ENCODE measurements at places on chromosomes 12 and 14.

DNA sequence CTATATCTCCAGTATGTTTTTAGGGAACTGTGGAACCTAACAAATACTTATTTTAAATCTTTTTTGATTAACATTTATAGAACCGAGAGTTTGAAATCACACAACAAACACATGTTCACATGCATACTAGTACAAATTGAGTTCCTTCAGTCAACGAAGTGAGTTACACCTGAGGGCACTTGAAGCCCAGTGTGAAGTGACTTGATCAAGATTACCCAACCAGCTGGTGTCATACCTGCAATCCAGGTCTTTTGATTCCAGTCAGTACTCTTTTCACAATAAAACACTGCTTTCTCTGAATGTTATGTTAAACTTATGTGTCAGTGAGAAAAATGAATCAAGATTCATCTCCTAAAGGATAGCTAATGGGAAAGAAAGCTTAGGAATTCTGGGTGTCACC is 35.2 kb downstream of the VRK1 start:
- DNase-seq, result no peak

- no peak for DNase-seq
These were observed 7.5 kb upstream of the SERPINA5 start for GRCh38 chr14:94573475-94574277.

- DNase-seq, result no peak
These were observed 80.6 kb downstream of the PIWIL1 start for GRCh38 chr12:130418251-130418650.

- no peak for DNase-seq
These were observed 1.5 kb downstream of the CAPRIN2 start for GRCh38 chr12:30753233-30753632.

- peak; percentile 73 for DNase-seq
These were observed 32.1 kb upstream of the GSG1 start for GRCh38 chr12:13135371-13136178.

- no peak for DNase-seq
These were observed 10.3 kb downstream of the RTL1 start for GRCh38 chr14:100893228-100893601.

- no peak for DNase-seq
These were observed 14.7 kb upstream of the SLC25A3 start for GRCh38 chr12:98578821-98579220.

DNA sequence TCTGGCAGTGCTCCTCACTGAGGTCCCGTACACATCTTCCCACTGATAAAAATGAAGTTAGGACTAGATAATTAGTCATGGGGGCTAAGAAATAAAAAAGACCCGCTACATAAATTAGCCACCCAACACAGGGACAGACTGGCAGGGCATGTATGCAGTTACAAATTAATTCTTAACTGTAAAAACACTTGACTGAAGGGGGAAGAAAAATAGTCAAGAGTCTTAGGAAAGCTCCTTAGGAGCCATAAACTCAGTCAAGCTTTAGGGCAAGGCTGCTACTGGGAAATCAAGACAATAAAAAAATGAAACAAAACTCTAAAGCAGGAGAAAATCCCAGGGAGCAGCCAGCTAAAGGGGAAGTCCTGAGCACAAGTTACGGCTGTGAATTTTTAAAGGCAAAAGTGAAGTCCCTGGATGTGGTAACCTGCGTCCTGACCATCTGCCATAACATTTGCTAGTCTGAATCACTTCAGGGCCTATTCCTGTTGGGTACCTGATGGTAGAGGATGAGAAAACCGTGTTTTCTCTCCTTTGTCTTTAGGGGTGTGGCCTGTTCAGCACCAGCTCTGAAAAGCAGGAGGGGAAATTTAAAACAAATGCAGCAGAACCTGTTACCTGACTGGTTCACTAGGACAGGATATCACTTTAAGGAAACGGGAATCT is 7.5 kb upstream of the NPFF start:
- DNase-seq, result no peak

DNA sequence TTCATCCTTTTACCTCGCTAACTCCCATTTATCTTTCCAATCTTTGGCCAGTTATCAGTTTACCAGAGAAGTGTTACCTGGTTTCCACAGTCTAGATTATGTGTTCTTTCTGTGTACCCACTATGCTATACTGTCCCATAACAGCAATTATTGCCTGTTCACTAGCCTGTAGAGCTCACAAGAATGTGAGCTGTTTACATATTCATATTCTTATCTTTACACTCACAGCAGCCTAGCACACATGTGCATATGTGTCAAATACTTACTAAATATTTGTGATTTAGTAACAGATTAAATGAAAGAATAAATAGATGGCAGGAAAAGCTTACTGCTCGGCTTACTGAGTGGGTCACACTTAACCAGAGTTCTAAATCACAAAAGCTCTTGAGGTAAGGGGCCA is 97.8 kb downstream of the NOVA1 start:
- DNase-seq, result no peak

- no peak for DNase-seq
These were observed 222.8 kb upstream of the NUDT4 start for GRCh38 chr12:93154753-93155480.

- no peak for DNase-seq
These were observed 29.1 kb downstream of the C14orf132 start for GRCh38 chr14:96067985-96068930.

GRCh38 chr14:87892763-87893162 is 100.2 kb downstream of the GALC start:
- no peak for DNase-seq

DNA sequence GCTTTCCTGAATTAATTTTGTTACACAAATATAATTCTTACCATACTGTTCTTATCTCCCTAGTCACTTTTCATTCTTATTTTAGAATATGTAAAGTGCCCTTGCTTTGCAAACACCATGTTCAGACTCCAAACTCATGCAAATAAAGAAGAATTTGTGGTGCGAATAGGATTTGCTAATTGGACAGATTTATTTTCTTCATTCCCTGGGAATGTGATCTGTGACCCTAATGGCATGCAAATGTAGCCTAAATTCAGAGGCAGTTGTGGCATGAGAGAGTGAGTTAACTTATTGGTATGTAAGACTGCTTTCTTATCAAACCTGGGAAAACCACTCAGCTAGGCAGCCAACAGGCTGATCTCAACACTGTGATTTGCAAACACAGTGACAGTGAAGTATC is 10.0 kb downstream of the CAPZA3 start:
- DNase-seq, result no peak

DNA sequence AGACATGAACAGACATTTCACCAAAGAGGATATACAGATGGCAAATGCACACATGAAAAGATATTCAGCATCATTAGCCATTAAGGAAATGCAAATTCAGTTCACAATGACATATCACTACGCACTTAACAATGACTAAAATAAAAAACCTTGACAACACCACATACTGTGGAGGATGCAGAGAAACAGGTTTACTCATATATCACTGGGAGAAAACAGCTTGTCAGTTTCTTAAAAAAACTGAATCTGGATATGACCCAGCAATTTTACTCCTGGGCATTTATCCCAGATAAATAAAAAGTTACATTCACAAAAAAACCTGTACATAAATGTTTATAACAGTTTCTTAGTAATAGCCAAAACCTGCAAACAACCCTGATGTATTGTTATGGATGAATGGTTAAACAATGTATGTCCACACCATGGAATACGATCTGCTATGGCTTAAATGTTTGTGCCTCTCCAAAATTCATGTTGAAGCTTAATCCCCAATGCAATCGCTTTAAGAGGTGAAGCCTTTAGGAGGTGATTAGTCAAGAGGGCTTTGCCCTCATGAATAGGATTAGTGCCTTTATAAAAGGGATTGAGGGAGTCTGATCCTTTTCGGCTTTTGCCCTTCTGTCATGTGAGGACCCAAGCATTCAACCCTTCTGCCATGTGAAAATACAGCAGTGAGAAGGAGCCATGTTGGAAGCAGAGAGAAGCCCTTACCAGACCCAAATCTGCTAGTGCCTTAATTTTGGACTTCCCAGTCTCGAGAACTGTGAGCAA is 36.0 kb upstream of the PPP4R3A start:
- no peak for DNase-seq

GRCh38 chr12:32918890-32919801 is 22.6 kb upstream of the PKP2 start:
- DNase-seq, result peak; percentile 23

All from right kidney (tissue), 9 donors.